ENCODE measurements at places on chromosomes 4 and X.

DNA sequence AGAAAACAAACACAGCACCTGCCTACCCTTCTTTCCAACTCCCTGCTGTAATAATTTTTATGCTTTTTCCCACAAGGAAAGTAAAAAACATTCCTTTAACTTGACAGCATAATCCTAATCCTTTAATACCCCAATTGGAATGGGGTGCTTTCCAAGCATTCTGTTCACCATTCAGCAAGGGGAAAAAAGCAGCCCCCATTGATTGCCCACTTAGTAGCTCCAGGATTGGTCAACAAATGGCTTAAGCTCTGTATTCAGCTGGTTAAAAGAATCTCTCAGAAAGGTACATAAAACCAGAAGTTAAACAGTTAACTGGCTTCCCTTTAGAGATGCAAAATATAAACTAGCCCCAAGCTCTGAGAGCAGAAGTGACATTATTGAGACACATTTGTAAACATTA lies 194.8 kb upstream of the ATOH1 start:
- no peak for DNase-seq

GRCh38 chrX:155637714-155638113 lies 25.0 kb upstream of the TMLHE start:
- no peak for DNase-seq

- no peak for DNase-seq
These were observed 244.8 kb upstream of the PSAPL1 start for GRCh38 chr4:7679406-7680040.

DNA sequence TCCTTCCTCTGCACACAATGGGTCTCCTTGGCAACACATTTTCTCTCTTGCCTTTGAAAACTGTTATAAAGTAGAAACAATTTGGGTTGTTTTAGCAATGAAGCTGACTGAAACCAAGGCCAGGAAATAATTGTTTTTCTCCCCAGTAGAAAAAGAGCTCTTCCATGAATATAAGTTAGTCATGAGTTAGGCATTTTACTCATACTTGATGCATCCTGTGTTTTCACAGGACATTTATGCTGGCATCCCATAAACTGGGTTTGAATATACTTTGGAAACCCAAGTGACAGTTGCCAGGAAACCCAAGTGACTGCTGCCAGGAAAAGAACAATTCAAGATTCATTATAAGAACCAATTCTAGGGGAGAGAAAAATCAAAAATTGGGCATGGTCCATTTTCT lies 128.6 kb upstream of the NPY2R start:
- DNase-seq: no peak

DNA sequence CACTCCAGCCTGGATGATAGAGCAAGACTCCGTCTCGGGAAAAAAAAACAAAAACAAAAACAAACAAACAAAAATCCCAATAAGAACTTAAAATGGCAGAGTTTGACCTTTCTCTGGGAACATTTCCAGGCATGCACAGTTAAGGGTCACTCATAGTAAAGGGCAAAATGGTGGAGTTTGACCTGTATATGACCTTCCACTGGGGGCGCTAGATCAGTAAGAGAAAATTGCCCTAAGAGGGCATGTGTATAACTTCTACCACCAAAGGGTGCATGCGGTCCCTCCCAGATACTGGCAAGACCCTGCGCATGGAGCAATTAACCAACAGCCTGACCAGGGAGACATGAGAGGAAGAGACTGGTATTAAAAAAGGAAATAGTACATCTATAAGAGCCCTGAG lies 177.2 kb downstream of the MOSPD2 start:
- DNase-seq: no peak

DNA sequence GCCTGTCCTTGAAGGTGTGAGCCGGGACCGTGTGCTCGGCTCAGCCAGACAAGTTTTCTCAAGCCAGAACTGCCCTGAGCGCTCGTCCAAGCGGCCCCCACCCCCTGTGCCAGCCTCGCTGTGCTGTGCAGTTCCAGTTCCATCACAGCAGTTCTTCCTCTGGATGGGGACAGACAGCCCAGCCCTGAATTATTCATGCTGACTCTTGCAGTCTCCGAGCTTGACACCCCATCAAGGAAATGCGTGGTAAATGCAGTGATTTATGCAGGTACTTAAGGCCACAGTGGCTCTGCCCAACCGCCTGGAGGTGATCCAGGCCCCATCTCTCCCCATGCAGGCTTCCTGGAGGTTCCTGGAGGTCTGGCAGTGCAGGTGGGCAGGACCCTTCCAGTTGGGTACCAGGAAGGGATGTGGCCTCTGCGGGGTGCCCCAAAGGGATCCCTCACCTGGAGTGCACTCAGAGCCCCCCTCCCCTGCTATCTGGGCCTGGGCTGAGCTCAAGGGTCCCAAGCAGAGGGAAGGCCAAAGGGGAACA lies 44.8 kb upstream of the HMX1 start:
- DNase-seq: no peak

DNA sequence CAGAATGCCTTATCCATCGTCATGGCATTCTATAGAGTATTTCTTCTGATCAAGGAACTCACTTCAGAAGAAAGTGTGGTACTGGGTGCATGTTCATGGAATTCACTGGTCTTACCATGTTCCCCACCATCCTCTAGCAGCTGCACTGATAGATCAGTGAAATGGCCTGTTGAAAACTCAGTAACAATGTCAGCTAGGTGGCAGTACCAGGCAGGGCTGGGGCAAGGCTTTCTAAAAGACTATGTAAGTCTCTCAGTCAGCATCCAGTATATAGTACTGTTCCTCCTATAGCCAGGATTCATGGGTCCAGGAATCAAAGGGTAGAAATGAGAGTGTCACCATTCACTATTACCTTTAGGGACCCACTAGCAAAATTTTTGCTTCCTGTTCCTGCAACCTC lies 15.8 kb upstream of the LDB2 start:
- DNase-seq: no peak

- no peak for DNase-seq
These were observed 1076.4 kb upstream of the PABPC4L start for GRCh38 chr4:135277980-135278315.

DNA sequence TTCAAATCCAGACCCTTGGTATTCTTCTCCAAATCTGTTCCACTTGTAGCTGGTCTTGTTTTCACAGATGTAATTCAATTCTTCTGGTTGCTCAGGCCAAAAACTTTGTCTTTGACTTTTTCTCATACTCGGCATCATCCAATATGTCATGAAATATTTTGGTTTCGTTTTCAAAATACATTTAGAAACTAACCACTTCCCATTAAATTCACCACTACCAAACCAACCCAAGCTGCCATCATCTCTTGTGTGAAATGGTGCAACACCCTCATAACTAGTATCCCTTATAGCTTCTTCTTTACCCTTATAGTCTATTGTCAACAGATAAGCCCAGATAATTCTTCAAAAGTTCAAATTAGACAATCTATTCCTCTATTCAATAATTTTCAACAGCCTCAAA lies 192.1 kb downstream of the PRR32 start:
- DNase-seq: no peak

DNA sequence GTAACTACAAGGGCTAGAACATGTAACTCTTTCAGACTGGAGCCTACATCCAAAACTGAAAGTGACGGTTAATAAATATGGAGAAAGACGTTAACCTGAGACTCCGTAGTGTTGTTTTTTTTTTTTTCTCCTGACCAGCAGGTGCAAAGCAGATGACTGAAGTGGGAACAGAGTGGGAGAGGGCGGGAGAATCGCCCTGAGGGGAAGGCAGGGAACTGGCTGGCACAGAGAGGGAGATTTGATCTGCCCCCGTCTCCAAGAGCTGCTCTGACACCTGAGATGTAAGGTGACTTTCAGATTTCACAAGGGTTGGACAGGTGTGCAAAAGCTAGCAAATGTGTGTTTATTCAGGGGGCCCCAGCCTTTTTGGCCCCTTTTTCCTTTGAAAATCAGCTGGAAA lies 180.2 kb downstream of the PALLD start:
- DNase-seq: no peak

- no peak for DNase-seq
These were observed 30.9 kb downstream of the YTHDC1 start for GRCh38 chr4:68319040-68319439.

- no peak for DNase-seq
These were observed 28.6 kb upstream of the BBS12 start for GRCh38 chr4:122703868-122704267.

- DNase-seq: no peak
These were observed 384.4 kb downstream of the PCDH7 start for GRCh38 chr4:31104577-31104976.

- DNase-seq: no peak
These were observed 169.7 kb downstream of the PDHA2 start for GRCh38 chr4:96009427-96010119.

All from occipital lobe (tissue), 3 donors.